ENCODE measurements at places on chromosomes 11 and 22.
A peak's percentile ranks its signal among the peaks of the same experiment; 100 is the strongest.

DNA sequence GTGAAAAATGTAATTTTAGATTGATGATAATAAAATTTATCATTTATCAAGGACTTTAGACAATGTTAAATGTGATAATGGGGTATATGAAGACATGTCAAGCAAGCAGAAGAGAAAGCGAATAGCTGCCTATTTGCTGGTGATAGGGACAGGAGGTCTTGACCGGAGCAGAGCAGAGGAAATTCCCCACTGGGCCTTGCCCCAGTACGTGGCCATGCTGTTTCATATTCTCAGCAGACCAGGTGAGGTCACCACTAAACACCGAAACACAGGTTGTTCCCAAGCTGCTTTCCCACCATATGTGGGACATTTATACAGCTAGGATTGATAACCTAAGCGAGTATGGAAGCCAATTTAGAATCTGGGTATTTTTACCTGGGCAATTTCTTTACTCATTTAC is 1629.6 kb downstream of the FAM181B start:
- DNase-seq: no peak

DNA sequence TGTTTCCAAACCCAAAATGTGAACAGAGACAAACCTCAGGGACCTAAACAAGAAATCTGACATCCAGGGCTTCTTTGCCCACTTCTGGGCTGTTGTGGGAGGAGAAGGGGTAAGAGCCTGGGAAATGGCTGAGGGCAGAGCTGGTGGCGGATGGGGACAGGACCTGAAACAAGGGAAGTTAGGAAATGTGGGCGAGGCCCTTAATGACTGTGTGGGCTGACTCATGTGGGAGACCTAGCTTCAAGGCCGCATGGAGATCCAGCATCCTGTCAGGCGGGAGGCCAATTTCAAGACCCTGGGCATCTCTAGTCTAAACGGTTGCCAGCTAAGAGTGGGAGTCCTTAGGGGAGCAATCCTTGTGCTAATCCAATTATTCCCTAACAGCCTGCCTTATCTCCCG is 2.1 kb upstream of the OAF start:
- DNase-seq: no peak

GRCh38 chr22:19291580-19292457 is at the start of gene CLTCL1:
TSS of gene CLTCL1 (minus strand) at chr22:19291719. CDS start at chr22:19291641, 78 bp downstream.
- peak; percentile 49 for DNase-seq

- no peak for DNase-seq
Observed at GRCh38 chr11:12963051-12963450, 46.1 kb upstream of the RASSF10 start.

GRCh38 chr11:58276151-58276550 is 8.1 kb upstream of the OR10W1 start:
- no peak for DNase-seq

GRCh38 chr11:45743556-45744468 is 61.1 kb upstream of the SLC35C1 start:
- DNase-seq: no peak

DNA sequence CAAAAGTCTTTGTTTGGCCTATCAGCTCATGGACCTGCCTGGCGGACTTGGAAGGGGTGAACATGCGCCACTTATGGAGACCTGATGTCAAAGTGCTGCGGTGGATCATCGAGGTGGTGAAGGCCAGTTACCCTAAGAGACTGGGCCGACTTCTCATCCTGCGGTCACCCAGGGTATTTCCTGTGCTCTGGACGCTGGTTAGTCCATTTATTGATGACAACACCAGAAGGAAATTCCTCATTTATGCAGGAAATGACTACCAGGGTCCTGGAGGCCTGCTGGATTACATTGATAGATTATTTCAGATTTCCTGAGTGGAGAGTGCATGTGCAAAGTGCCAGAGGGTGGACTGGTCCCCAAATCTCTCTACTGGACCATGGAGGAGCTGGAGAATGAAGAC is 17.9 kb downstream of the ALKBH3 start:
- DNase-seq: no peak

DNA sequence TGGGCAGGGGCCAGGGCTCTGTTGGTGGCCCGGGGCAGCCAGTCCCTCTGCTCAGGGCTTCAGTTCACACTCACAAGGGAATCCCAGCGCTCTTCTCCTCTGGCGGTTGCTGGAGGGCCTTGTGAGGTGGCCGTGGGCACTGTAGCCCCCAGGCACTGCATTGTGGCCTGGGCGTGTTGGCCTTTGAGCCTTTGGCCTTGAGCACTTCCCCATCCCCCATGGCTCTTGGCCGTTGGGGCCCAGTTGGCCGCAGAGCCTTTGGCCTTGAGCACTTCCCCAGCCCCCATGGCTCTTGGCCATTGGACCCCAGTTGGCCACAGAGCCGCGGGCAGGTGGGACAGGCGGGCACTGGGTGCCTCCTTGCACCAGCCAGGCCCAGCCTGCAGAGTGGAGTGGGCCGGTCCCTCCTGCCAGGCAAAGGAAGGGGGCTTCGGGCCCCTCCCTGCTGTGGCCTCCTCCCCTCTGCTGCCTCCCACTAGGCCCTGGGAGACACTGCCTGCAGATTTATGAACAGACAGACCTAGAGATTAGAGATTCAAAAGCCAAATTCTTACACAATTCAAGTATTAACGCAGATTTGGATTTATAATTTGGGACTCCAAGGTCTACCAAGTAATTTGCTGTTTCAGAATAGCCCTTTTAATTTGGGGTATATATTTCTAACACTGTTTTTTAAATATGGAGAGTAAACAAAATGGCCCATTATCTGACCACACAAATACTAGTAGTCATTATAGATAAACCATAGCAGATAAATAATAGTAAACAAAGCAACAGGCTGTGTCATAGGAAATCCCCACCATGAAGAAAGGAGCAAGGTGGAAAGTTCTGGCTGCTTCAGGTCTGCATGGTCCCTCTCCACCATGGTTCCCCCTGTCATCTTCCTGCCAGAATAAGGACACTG is 18.2 kb upstream of the TXNRD2 start:
- DNase-seq: no peak

DNA sequence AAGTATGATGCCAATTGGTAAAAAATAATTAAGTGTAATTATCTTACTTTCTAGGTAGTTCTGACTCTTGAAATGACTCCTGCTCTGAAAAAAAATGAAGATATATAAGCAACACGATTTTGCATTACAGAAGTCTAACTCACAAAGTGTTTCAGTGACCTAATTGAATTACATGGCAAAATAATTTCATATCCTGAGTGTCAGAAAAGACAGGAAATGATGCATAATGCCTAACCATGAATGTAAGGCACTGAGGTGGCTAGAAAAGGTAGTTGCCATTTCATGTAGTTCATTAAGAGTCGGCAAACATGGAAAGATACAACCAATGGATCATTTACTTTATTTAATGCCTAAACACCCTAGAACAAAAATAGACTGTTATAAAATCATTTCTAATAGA is 113.5 kb downstream of the GUCY1A2 start:
- DNase-seq: no peak

- no peak for DNase-seq
Observed at GRCh38 chr11:130409594-130410388, 18.6 kb downstream of the ADAMTS8 start.

DNA sequence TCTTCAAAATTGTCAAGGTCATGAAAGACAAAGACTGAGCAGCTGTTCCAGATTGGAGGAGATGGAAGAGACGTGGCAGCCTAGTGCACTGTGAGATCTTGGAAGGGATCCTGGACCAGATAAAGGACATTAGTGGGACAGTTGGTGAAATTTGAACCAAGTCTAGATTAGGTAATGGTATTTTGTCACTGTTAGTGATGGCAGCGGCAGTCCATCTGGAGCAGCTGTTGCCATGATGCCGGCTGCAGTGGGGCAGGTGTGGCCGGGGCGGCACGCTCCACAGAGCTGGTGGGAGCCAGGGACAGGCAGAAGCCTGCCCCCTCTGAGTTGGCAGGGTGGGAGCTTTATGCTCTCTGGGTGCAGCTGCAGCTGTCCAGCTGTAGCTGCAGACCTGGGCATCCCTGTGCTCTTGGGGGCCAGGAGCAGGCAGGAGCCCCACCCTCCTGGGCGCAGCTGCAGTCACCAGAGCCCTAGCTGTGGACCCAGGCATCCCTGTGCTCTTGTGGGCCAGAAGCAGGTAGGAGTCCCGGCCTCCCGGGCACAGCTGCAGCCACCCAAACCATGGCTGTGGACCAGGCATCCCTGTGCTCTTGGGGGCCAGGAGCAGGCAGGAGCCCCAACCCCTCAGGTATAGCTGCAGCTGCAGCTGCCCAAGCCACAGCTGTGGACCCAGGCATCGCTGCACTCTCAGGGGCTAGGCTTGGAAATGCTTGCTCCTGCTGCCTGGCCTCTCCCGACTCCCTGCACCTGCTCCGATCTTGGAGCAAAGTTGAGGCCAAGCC is 20.7 kb downstream of the DIXDC1 start:
- DNase-seq: no peak

DNA sequence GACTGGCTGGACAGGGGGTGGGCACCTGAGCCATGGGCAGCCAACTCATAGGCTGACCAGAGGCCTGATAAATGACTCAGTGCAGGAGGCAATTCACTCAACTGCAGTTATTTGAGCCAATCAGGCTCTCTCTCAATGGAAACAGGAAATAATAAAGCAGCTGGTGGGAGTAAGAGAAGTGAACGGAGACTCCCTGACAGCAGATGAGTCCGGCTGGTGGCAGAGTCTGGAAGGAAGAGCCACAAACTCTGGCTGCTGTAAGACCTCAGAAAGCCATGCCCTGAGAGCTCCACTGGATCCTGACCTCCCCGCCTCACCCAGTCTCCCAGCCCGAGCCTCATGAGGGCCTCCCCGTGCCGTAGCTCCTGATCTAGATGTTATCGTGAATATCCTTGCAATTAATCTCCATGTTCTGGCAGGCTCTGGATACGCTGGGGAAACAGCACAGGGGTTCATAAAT is 69.8 kb downstream of the TRIM29 start:
- peak; percentile 72 for DNase-seq

GRCh38 chr11:131533998-131534397 is 163.6 kb downstream of the NTM start:
- DNase-seq: no peak

- DNase-seq: no peak
Observed at GRCh38 chr22:49998718-49999062, 13.9 kb downstream of the IL17REL start.

- DNase-seq: no peak
Observed at GRCh38 chr11:109208121-109208520, 213.9 kb upstream of the C11orf87 start.

GRCh38 chr11:101707477-101707876 is 123.7 kb upstream of the TRPC6 start:
- no peak for DNase-seq

DNA sequence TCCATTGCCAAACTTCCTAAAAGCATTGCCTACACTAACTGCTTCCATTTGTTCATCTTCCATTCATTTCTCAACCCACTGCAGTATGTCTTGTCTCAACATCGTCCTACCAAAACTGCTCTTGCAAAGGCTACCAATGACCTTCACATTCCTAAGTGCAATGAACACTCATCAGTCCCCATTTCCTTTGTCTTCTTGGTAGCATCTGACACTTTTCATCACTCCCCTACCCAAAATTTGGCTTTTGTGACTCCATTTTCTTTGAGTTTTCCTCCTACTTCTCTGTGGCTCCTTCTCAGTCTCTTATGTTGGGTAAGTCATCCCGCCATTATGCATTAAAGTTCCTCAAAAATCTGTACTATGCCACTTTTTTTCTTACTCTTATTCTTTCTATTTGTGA is 135.4 kb downstream of the CCDC81 start:
- DNase-seq: no peak

DNA sequence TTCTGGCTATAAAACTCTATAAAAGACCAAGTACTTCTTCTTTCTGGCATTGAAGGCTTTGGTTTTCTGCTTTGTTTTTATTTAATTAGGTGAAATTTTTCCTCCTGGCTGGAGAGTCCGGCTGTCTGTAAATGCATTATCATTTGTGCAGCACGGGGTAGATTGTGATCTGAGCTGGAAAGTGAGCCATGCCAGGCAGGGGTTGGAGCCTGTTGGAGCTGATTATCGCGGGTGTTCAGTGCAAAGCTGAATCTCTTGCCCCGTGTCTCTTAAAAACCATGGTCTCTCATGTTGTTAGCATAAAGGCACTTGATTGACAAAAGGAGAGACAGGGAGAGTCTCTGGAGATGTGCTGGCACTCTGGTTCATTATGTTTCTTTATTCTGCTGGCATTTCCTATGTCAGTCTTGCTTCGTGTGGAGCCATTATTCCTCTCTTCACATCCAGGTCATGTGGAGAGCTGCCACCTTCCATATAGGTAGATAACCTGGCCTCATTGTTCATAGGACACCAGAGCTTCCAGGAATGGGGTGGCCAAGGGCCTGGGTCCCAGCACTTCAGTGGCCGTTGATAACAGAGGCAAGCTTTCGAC is 75.2 kb downstream of the LDLRAD3 start:
- DNase-seq: no peak

DNA sequence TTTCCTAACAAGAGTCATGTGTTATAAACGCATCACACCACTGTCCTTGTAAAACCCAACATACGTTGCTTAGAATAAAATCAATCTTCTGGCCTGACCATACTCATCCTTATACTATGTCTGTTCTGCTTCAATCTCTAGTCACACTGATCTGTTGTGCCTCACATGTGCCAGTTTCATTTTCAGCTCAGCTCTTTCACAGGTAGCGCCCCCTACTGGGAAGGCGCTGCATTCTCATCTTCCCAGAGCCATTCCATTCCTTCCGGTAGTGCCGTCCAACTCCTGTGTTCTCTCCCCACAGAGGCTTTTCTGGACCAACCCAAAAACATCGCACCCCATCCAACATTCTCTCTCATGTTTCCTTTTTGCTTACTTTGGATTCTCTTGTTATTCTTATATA is 22.2 kb downstream of the CASP5 start:
- no peak for DNase-seq

GRCh38 chr11:75526192-75526541 is 426 bp upstream of the GDPD5 start:
- no peak for DNase-seq

DNA sequence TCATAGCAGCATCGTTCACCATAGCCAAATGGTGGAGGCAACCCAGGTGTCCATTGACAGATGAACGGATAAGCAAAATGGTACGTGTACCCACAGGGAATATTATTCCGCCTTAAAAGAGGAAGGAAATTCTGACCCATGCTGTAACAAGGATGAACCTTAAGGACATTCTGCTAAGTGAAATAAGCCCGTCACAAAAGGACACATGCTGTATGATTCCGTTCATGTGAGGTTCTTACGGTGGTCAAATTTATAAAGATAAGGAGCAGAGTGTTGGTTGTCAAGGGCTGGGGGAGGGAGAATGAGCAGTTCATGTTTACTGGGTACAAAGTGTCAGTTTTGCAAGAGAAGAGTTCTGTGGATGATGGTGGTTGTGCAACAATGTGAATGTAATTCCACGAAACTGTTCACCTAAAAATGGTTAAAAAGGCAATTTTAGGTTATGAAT is 26.3 kb downstream of the APOL1 start:
- DNase-seq: no peak

DNA sequence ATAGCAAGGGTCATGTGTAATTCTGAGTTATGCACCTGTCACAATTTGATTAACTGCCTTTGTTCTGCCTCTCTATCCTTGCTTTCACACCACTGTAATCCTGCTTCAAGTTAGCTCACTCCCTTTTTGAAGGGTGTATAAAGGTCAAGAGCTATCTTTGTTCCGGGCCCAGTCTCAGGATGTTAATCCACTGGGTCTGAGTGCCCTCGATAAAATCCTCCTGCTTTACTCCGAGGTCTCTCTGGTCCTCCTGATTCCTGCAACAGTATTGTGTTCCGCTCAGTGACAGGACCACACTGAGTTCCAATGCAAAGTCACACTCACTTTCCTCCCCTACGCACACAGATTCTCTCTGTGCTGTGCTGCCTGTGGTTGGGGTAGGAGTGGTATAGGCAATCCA is 186.5 kb downstream of the DYNC2H1 start:
- DNase-seq: no peak

- no peak for DNase-seq
Observed at GRCh38 chr11:123194337-123195187, 486 bp downstream of the CLMP start.

GRCh38 chr11:74749127-74749964 is 697 bp downstream of the RNF169 start:
- peak; percentile 45 for DNase-seq
